Activated T-cell treated with anti-CD3 and anti-CD28 coated beads, Interleukin-2, amount 50 U/mL, for 24 hours (primary cell): ENCODE measurements at places on chromosomes 5 and 9.

GRCh38 chr5:109743770-109744212 lies 54.1 kb downstream of the MAN2A1 start:
- no peak for DNase-seq

GRCh38 chr9:95981761-95982390 lies 106.4 kb downstream of the ERCC6L2 start:
- DNase-seq = no peak

DNA sequence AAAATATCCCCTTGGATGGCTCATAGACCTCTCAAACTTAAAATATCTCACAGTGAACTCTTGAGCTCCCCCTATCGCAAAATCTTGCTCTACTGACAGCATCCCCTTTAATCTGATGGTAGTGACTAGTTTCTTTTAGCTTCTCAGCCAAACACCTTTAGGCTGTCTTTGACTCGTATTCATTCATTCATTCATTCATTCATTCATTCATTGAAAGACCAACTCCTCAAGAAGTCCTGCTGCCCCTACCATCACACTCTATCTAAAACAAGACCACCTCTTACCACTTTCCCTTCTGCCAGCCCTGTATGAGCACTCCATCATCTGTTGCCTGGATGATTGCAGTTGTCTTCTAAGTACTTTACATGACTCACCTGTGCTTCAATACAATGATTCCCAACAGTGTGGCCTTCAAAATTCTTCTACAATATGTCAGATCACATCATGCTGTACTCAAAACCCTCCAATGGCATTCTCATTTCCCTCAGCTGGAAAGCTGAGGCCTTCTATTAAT lies 46.8 kb downstream of the ITGA2 start:
- no peak for DNase-seq

DNA sequence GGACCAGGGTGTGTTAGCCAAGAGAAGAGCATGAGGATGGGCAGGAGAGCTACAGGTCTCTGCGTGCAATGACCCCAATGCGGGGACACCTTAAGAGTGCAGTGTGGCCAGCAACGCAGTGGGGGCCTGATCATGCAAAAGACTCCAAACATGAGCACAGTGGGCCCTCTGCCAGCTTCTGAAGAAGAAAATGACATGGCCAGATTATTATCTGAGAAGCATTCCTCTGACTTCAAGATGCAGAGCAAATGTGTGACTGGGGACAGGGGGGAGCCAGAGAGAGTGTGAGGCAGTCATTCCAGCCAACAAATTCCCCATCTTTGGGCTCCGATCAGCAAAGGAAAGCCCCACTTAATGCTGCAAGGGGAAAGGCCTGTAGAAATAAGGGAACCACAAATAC lies 229.4 kb downstream of the CDK5RAP2 start:
- no peak for DNase-seq

DNA sequence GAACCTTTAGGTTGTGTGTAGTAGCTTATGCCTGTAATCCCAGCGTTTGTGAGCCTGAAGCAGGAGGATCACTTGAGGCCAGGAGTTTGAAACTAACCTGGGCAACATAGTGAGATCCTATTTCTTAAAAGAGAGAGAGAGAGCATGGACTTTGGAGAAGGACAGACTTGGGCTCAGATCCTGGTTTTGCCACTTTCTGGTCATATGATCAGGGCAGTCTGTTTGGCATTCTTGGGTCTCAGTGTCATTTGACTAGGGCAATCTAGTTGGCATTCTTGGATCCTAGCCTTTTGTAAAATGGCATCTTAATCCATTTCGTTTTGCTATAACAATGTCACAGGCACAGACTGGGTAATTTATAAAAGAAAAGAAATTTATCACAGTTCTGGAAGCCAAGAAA lies 28.4 kb downstream of the RCL1 start:
- DNase-seq = no peak

DNA sequence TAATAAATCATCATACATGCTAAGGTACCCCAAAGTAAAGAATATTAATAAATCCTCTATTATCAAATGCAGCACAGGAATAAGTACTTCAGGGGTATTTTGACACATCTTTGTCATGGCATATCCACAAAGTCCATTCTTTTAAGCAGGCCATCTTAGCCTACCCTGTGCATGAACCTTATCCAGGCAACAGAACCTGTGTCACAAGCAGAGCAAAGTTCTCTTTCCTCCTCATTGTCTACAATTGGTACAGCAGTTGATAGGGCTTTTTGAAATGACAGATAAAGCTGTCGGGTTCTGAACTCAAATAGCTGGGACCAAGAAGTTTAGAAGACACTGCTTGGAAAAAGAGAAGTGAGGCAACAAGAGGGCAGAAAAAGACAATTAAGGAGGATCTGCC lies 30.8 kb upstream of the PURA start:
- no peak for DNase-seq

GRCh38 chr9:4269872-4270271 lies 30.0 kb downstream of the GLIS3 start:
- DNase-seq = no peak

- no peak for DNase-seq
Measured at GRCh38 chr9:110626101-110626829, 42.3 kb upstream of the MUSK start.

DNA sequence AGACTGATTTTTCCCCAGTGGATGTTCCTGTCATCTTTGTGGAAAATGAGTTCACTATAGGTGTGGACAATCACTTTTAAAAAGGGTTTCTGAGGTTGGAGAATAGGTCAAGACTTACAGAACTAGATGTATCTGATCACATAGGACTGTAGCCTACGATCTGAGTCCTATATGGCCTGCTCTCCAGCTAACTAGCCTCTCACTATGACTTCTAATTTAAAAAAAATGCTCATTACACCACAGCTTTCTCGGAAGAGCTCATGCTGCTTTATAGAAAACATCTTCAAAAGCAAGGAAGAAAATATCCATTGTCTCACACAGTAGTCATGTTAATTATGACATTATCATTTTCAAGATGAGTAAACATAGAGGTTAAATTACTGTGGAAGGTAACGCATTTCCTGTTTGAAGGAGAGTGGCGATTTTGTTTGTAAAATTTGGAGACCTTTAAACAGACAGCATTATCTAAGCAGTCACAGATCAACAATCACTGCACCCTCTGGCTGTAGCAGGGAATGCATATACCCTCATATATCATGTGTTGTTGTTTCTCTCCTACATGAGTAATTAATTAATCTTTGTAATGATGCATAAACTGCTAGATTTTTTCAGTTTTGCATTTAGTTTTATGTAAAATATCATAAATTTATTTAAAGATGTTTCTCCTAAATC lies 573.7 kb downstream of the GABRG2 start:
- no peak for DNase-seq

GRCh38 chr5:170393235-170393634 lies 4.1 kb upstream of the KCNMB1 start:
- DNase-seq = peak; percentile 53

DNA sequence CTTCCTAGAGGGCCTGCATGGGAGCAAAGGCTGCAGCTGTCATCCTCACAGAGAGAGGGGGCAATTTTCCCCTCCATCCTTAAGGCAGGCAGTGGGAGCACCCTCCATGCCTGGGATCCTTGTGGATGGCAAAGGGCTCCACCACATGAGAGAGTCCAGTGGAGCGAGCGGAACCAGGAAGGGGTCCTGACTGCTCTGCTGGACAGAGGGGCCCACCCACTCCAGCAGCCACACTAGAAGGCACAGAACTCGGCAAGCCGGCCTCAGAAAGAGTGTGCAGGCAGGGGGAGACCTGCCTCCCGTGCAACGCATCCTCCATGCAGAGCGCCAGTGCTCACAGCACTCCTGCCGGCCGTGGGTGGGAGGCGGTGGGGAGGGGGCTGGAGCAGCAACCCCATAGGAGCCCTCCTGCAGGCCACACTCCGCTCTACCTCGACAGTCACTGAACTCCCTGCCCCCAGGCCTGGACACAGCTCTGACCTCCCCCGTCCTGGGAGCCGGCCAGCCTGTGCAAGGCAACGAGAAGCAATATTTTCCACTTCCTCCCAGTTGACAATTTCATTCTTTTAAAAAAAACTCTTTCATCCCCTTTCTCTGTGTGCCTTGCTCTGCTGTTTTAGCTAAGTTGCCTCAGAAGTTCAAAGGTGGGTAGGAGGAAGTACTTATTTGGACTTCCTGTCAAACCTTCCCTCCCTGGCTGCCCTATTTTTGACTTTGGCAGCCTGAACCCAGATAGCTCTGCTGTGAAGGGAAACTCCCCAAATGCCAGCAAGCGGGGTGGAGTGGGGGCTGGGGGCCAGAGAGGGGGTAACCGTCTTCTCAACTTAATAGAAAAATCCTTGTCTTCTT lies 5.3 kb upstream of the LCP2 start:
- peak; percentile 79 for DNase-seq

DNA sequence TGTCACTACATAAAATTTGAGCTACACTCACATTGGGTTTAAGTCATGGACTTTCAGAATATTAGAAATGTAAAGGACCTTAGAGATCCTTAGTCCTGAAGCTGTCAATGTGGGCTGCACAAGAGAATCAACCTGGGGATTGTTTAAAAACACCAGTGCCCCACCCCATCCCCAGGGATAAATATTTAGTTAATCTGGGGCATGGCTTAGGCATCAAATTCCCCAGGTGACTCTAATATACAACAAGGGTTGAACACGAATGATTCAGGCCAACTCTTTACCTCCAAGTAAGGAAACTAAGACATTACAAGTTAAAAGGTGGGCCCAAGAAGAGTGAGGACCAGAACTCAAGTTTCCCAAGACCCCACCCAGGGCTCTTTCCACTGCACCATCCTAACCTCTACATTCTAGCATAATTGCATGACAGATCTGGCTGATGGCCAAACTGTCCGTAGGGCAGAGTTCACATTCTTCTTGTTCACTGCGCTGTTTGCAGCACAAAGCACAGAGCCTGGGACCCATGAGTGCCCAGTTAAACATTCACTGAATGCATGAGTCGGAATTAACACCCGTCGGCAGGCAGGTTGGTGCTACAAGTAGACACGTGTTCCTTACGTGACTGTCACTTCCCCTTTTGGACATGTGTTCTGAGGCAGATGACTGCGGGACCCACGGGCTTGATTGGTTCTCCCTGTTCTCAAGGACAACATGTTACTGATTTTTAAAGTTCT lies 25.2 kb downstream of the CYFIP2 start:
- DNase-seq = no peak

- DNase-seq = no peak
Measured at GRCh38 chr5:111606194-111606593, 93.9 kb upstream of the STARD4 start.

DNA sequence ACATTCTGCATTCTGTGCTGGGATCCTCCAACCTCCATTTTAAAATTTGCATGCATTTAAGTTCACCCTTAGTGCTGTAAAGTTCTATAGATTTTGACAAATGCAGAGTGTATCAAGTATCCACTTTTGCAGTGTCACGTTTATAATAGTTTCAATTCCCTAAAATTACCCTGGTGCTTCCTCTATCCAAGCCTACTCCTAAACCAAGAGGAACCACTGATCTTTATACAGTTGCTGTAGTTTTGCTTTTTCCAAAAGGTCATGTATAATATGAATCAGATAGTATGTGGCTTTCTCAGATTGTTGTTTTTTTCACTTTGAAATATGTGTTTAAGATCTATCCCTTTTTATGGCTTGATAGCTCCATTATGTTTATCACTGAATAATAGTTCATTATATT lies 468.4 kb upstream of the CDH6 start:
- DNase-seq = no peak

DNA sequence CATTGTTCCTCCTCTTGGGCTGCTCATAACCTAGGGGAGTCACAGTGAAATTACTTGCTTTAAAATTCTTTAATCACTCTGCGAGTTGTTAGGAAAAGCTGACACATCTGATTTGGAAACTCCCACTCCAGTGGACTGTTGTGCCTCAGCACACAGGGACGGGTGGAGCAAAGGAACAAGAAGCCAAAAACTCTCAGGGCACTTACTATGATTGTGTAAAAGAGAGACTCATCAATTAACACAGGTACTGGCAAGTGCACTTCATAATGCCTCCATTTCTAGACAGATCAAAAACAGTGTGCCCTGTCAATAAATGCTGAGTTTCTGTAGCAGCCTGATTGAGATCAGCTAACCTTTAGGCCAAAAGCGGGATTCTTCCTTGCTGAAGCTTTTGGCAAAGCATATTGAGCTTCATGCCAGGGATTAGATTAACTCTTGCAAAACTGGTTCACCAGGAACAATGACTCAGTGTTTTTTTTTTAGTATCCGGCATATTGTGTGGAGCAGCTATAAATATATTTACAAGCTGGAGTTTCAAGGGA lies 55.9 kb downstream of the TMC1 start:
- no peak for DNase-seq

DNA sequence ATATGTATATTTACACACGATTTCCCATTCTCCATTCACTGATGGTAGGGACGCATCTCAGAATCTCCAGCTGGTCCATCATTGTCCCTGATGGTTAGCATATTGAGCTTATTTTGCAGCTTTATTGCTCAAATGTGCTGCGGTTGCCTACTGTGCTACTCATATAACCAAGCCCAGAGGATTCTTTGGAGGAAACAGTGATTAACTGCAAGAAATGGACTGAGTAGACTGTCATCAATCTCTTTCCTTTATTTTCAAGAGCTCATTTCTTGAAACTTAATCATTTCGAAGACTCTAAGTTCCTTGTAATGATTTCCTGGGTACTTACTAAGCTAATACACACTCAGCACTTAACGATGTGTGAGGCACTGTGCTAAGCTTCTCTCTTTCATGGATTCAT lies 119.0 kb downstream of the MAT2B start:
- no peak for DNase-seq

GRCh38 chr5:52015760-52016159 lies 632.5 kb downstream of the ISL1 start:
- DNase-seq = no peak

DNA sequence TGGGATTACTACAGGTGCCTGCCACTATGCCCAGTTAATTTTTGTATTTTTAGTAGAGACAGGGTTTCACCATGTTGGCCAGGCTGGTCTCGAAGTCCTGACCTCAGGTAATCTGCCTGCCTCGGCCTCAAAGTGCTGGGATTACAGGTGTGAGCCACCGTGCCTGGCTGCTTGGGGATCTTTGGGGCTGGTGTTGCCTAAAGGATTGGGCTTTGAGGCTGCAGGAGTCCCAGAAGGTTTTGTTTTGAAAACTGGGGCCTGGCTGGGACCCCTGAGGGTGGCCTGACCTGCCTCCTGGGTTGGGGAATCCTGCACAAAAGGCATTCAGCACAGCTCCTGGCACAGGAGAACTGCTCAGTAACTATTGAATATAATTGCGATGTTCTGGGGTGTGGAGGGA lies 25.1 kb upstream of the SHB start:
- no peak for DNase-seq

DNA sequence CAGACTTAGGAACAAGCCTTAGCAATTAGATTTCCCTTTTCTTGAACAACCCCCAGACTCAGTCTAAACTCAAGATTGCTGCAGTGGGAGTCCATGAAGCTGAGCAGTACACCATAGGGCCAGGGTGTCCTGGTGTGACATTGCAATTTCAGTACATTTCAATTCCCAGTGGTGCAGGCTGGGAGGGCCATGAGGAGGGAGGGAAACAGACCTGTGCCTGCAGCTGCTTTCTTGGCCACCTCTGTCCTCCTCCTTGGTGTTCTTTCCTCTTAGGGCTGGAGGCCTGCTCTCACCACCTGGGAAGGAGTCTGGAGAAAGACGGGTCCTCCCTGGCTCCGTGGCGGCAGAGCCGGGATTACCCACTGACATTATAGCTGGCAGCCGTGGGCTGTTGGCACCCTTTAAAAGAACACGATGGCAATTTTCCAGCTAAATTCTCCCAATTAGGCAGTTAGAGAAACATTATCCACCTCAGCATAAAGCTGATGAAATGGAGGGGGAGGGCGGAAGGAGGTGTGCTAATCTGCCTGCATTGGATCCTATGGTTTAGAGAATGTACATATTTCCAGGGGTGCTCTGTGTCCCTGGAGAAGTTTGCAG lies 186.4 kb downstream of the SLIT3 start:
- no peak for DNase-seq

- no peak for DNase-seq
Measured at GRCh38 chr9:70049236-70049635, 5.6 kb downstream of the MAMDC2 start.
